Activated T-helper 2 cell treated with anti-CD3 and anti-CD28 coated beads, Interferon-gamma antibody, Interleukin-2, Interleukin-4, amounts not matched to agents 10 μg/mL and 5 μg/mL and 100 μg/mL, durations not matched to agents 14 hours and 24 hours and 36 hours (primary cell): ENCODE measurements at places on chromosomes 1 and 21. TPM values are rescaled to one million over a fixed set of nuclear protein-coding genes. Genes with fewer than 3 reads are reported as not detected.

Gene SRP9
- 255 and 270 TPM in 2 replicates for total RNA-seq

Gene CENPS
- 16.8 and 17.8 TPM in 2 replicates for total RNA-seq

Gene RNU1-3
- total RNA-seq, result 2,033 and 2,369 TPM in 2 replicates

Gene CBS
- 45.8 and 49.0 TPM in 2 replicates for total RNA-seq

Gene S100A6
- total RNA-seq, result 209 and 229 TPM in 2 replicates

Gene REN
- total RNA-seq, result not detected in 2 replicates
